ENCODE measurements at places on chromosomes 5 and 9.

- DNase-seq, result no peak
These were observed 6.7 kb upstream of the QSOX2 start for GRCh38 chr9:136252281-136252680.

DNA sequence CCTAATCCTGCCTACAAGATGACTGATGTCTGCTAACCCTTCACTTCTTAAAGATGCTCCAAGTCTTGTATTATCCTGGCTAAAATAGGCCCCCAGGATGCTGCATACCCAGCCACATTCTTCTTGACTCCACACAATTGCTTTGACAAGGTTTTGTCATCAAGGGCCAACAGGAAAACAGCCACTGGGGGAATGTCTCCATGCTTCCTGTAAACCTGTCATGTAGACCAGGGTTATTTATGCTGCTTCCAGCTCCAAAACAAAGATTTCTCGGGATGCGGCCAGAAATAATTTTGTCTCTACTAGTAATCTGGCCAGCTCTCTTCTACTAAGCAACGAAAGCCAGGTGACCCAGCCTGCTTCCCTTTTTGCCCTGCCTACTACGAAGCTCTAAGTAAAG lies 53.8 kb downstream of the SHB start:
- no peak for DNase-seq

GRCh38 chr9:79040671-79041070 lies 531.1 kb upstream of the TLE4 start:
- DNase-seq, result no peak

DNA sequence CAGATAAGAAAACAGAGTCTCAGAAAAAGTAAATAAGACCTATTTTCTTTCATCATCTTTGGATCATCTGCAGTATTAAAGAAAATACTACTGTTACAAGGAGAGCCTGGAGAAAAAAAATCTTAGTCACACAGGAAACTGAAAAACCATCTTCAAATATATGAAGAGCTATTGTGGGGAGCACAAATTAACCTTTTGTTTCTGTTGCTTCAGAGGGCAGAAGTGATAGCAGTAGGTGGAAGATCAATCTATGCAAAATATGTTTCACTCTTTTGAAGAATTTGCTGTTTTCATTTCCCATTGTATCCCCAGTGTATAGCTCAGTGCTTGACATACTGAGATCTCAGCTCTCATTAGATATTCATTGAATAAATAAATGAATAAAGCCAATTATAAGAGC lies 13.1 kb upstream of the CEMIP2 start:
- no peak for DNase-seq

DNA sequence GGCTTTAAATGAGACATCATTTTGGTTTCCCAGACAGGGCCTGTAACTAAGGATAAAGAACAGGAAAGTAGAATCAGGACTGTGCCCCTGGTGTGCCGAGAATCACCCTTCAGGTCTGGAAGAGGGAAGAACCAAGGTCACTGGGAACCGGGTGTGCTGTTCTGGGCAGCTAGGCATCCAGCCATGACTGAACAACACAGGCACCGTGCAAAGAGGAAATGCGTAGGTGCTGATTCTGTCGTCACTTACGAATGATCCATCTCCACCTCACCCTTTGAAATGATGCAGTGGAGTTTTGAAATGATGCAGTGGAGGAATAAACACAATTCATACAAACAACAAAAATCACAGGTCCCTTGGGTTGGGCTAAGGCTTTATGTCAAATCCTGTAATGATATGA lies 64.4 kb downstream of the MAP1B start:
- no peak for DNase-seq

GRCh38 chr5:67999391-67999790 lies 216.2 kb upstream of the PIK3R1 start:
- DNase-seq, result no peak

- no peak for DNase-seq
These were observed 176.8 kb upstream of the OTULINL start for GRCh38 chr5:14404780-14405179.

- no peak for DNase-seq
These were observed 20.7 kb downstream of the FANCC start for GRCh38 chr9:95296761-95297160.

- no peak for DNase-seq
These were observed 62.0 kb upstream of the FST start for GRCh38 chr5:53418409-53418808.

GRCh38 chr5:137069358-137069757 lies 429.8 kb downstream of the SPOCK1 start:
- no peak for DNase-seq

DNA sequence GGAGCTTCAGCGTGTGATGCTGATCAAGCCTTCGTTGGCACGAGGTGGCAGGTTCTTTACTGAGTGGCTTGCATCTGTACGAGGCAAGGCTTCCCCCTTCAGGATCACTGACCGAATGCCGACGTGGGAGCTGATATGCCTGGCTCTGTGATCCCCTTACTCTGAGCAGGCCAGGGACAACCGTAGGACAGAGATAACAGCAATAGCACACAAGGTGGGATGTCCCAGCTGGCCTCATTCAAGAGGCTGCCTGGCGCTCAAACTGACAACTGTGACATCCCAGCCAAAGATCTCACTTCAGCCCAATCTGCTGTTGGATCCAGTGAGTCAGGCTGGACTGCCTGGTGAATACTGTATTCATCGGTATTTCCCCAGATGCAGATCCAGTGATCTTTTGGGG lies 199.4 kb upstream of the PANK3 start:
- no peak for DNase-seq

DNA sequence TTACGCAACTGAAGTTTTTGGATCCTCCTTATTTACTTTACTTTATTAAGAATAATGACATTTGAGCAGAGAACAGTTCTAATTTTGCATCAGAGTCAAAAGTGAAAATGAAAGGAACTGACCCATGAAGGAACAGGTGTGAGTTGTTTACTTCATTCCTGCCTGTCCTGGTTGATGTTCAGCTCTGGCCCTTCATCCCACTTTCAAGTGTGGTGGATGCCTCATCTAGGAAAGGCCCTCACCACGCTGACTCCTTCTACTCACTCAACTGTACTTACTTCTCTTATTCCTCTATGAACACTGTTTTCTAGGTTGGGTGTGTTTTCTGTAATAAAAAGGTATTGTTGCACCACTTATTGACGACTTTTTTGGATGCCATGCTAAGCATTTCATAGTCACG lies 61.8 kb upstream of the PLEKHG4B start:
- no peak for DNase-seq

DNA sequence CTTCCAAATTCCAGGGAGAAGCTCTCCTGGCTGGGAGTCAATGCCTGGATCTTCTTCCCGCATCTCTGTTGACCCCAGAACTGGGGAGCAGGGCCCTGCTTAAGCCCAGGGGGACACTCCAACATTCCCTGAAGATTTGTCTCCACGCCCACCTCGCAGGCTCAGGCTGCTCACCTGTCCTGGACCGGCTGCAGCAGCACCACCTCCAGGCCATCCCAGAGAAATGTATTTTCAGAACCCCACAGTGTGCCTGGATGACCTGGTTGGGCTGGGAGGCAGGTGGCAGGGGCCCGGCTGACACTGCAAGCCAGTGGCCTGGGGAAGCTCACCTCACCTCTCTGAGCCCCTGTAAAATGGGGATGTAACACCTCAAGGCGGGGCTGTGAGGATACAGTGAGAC lies 27.1 kb upstream of the ZBTB43 start:
- DNase-seq, result no peak

DNA sequence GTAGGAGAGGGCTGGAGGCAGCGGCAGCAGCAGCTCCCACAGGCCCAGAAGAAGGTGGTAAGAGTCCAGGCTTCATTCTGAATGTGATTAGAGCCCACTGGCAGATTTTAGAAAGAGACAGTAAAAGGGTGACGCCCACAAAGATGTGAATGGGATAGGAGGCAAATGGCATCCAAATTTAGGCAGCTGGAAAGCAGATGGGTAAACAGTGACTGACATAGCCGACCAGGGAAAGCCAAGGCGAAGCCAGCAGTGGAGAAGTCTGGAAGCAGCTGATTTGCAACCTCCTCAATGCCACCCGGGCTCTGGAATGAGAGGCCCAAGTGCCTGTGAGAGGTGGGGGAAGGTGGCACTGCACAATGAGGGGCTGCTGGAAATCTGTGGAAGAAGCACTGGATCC lies 103.3 kb downstream of the C5orf15 start:
- no peak for DNase-seq

DNA sequence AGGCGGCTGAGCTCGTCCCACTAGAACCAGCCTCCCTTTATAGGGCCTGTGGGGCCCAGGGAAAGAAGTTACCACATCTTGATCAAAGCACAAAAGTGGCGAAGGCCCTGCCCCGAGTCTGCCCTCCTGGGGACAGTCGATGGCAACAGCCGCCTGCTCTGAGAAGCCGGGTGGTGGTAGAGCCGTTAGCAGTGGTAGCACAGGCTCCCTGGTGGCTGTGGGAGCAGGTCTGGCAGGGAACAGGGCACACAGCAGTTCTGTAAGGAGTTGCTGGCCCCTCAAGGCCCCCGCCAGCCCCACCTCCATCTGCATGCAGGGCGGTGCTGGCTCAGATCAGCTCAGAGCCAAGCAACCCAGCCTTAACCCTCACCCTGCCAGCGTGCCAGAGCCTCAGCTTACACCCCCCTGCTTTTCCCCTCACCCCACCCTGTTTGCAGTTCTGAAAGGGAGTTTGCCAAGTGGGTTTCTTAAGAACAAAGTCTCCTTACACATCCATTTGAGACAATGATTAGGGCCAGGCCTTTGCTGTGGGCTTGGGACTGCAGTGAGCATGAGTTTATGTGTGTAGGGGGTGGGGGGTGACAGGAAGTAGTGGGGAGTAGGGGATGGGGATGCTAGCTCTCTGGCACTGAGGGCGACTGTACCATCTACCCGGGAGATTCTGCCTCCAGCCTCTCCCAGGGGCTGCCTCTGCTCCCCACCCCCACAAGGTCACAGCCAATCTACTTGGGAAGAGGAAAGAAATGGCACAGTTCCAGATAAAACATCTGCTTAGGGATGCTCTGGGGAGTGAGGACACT lies 11.8 kb downstream of the ACSL6 start:
- no peak for DNase-seq

DNA sequence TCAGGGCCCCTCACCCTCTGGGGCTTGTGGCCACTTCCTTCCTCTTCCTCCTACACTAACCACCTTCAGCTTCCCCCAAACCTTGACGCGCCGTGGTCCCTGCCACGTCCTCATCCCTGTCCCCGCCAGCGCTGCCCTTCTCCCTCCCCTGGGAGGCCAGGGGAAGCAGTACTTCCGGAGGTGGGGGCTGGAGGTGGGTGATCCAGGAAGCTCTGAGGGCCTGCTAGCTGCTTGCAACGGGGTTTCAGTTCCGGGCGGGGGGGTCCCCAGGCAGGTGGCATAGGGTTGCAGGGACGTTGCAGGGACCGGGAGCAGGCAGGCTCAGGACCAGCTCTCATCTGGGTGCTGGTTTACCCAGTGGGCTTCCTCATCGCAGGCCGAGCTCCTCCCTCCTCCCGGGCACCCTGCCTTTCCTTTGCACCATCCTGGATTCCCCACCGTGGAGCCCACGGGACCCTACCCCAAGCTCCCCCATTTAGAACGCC lies 70.0 kb downstream of the RXRA start:
- no peak for DNase-seq

- DNase-seq, result no peak
These were observed 34.1 kb upstream of the SLC6A19 start for GRCh38 chr5:1167361-1167727.

- DNase-seq, result no peak
These were observed 492.2 kb downstream of the NR2F1-AS1 start for GRCh38 chr5:93088592-93089389.

- peak; percentile 6 for DNase-seq
These were observed 97.4 kb downstream of the OSTF1 start for GRCh38 chr9:75185585-75186170.

GRCh38 chr5:152397581-152397980 lies 7.5 kb downstream of the NMUR2 start:
- no peak for DNase-seq

DNA sequence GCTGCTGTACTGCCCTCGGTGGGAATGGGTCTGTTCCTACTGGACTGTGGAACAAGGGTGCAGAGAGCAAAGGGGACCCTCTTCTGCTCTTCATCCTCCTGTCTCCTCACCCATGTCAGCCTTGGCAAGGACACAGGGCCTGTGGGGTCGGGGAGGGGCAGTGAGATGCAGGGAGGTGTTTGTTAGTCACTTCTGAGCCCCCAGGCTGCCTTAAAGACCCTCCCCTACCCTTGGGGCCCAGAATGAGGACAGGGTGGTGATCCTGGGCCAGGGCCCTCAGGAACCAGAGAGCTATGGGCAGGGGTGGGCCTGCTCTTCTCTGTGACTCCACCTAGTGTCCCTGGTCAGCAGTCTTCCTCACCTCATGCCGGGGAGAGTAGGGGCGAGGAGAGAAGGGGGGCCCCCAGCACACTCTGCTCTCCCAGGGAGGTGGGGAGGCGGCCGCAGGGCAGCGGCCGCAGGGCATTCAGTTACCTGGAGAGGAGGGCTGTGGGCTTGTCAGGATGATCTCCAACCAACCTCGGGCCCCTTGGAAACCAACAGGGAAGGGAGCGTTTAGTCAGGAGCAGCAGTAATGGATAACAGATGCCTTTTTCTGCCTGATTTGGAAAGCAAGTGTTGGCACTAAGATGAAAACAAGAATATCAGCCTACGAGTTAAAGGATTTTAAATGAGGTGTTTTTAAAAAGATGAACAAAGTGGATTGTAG lies 62.0 kb upstream of the GARNL3 start:
- DNase-seq, result no peak

- DNase-seq, result no peak
These were observed 142.9 kb downstream of the OSTF1 start for GRCh38 chr9:75231167-75231566.

GRCh38 chr5:37812365-37812764 lies 27.5 kb downstream of the GDNF start:
- DNase-seq, result no peak

DNA sequence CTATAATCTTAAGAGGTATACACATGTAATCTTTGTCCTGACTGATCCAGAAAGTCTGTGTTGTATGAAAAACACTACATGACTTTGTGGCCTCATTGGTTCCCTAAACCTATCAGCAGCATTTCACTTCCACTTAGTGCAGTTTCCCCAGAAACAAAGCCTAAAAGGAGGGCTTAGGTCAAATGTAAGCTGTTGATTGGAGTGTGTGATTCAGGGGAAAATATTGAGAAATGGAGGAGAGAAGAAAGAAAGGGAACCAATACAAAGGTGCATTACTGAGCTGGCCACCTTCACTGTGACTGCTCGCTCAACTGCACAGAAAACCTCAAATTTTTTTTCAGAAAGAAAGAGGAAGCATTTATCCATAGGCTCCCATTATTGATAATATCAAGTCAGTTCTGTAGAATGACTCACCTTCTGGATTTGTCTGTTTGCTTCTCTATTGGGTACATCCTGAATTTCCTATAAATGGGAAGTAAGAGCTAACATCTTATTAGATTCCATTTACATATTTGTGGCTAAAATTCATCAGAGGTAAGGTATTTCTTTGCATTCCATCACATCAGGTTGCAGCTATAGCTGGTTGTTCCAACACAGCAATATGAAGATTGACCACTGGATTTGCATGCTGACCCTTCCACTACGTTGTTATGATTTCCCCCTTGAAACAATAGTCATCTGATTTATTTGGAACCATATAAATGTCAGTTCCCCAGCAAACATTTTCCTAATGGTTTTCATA lies 10.3 kb upstream of the FST start:
- DNase-seq, result no peak

DNA sequence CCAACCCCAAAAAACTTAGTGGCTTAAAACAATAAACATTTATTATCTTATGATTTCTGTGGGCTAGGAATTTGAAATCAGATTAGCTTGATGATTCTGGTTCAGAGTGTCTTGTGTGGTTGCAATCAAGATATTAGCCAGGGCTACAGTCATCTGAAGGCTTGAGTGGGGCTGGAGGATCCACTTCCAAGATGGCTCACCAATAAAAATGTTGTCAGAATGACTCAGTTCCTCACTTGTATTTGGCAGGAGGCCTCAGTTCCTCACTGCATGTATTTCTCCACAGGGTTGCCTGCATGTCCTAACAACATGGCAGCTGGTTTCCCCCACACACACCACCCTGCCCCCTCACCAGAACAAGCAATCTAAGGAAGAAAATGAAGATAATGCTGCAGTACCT lies 98.2 kb upstream of the NIPBL start:
- DNase-seq, result no peak

Measured in stimulated activated CD8-positive, alpha-beta memory T cell treated with anti-CD3 and anti-CD28 coated beads, Interleukin-4, amount 100 ng/mL, for 4 hours (primary cell).